Central memory CD8-positive, alpha-beta T cell (primary cell): ENCODE measurements at places on chromosomes 12 and 14.

- no peak for DNase-seq
Observed at GRCh38 chr14:68246074-68246785, 426.7 kb downstream of the RAD51B start.

GRCh38 chr14:45906257-45906656 is 653.3 kb upstream of the MIS18BP1 start:
- DNase-seq: no peak

DNA sequence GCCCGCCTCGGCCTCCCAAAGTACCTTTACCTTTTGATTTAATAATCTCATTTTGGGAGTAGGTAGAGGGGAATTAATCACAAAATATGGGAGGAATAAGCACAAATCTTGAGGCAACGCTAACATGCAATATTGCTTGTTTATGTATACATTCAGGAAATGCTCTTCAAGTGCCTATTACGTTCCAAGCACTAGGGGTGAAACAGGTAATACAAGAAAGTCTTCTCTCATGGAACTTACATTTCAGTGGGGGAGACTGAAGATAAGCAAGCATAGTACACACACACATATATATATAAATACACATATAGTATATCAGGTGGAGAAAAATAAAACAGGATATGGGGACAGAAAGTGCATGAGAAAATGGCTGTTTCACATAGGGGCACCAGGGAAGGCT is 19.0 kb upstream of the ERC1 start:
- no peak for DNase-seq

GRCh38 chr14:61563880-61564617 is 131.3 kb upstream of the HIF1A start:
- no peak for DNase-seq

DNA sequence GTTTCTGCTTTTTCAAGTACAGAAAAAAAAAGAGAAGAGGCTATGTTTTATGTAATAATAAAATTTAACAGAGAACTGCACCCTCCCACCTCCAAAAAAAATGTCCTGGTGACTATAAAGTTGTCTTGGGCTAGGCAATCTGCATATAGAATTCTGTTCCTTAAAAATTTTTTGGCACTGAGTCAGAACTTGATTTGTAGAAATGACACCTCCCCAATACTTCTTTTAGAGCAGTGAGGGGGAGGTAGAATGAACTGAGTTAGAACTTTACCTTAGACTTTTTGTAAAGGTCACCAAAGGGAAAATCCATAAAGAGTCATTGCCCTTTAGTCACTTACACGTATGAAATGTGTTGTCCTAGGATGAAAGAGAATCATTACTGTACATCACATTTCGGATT is 80.0 kb downstream of the BTG1 start:
- DNase-seq: no peak

DNA sequence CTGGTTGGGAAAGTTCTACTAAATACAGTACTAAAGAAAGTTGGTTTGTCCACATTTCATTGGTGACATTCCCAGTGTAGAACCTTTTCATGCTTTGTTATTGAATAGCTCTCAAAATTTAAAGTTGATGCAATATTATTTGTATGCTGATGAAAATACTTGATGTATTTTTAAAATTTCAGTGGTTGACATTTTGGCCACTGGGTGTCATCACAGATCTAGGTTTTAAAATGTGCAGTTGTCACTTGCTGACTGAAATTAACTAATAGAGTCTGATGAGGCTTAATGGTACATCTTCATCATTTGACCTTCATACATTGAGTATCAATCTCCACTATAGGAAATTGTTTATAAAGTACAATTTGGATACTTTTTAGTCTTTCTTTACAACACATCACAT is 37.1 kb downstream of the CMAS start:
- DNase-seq: peak; percentile 16
